Inflammatory macrophage treated with lipopolysaccharide for 4 hours (primary cell): ENCODE measurements at places on chromosomes 3 and 15.
A peak's percentile ranks its signal among the peaks of the same experiment; 100 is the strongest.

- no peak for DNase-seq
Measured at GRCh38 chr3:170524073-170524472, 61.8 kb downstream of the SLC7A14 start.

DNA sequence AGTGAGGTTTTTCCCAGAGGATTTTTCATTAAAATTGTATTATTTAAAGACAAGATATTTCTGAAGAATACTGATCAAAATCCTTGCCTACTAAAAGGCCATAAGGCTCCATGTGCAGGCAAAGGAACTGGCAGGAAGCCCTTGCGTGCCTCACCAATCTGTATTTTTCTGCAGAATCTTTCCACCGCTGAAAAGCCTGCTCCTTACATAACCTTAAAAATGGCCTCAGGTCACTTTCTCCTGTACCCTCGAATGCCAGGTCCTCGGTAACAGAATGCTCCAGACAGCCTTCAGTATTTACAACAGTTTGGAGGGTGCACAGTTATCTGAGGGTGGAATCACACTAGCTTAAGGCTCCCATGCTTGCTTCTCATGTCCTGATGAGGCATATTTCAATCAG, 3.2 kb downstream of the MORC1 start:
- no peak for DNase-seq

DNA sequence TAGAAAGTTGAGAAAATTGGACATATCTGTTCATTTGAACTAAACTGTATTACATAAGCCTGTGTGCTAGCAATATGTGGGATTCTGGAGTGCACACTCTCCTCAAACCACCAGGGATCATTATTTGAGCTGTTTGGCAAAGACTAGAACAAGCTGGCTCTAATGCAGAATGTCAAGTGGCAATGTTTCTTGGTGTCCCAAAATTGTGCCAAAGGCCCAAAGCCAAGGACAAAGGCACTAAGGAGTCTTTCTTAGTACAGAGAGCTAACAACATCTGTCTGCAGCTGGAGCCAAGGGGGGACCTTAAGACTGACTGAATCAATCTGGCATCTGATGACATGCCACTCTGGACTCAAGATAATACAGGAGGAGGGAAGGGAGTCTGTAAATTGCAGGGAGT, 76.7 kb upstream of the STRIT1 start:
- DNase-seq: no peak

- no peak for DNase-seq
Measured at GRCh38 chr15:61198722-61199121, 30.4 kb downstream of the RORA start.

GRCh38 chr3:16477056-16477455, 36.4 kb downstream of the RFTN1 start:
- DNase-seq: no peak

GRCh38 chr3:66276705-66277274, 56.0 kb downstream of the SLC25A26 start:
- peak; percentile 49 for DNase-seq

DNA sequence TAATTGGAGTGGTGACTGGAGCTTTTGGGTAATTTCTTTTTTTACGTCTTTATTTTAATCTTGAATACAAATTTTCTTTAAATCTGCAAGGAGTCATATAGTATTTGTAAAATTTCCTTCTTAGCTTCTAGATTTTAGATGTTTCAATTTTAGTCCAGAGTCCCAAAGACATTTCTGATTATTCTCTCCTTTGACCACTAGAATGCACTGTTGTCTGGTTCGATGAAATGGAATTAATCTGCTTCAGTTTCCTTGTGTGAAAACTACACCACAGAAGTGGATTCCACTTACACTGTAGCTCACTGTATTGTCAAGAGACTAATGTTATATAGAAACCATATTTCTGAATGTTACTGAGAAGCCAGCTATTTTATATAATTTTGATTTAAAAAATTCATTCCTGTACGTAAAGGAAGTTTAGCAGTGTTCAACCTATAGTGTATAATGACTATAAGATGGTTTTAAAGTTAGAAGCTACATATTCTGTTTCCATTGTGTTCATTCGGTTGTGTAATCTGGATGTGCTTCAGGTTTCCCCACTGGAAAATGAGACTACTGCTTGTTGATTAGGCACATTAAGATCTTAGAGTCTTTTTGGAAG, 6.1 kb downstream of the GRAMD1C start:
- peak; percentile 43 for DNase-seq

DNA sequence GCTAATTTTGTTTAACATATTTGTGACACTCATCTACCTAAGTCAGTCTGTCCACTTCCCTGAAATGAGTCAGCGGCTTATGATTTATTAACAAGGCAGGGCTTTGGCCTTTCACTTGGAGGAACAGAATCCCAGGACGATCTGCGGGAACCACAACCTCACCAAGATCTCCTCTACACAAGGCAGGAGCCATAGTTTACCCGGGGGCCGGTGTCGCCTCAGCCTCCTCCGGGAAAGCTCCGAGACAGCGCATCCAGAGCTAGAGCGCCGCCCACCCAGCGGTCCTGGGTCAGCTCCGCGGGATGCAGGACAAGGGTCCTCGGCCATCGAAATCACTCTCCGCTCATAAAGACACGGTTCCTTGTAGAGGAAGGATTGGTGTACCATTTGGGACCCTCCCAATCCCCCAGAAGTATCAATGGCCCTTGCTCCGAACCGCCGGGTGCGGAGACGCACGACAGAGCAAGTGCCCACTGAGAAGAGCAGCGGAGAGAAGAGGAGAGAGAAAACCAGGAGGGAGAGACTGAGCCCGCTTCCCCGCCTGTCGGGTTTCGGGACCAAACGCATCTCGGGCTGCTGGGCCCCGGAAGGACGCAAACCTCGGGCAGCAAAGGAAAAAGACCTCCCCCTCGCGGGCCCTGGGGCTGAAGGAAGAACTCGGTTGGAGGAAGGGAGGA, 13.1 kb upstream of the ALCAM start:
- DNase-seq: peak; percentile 92

- no peak for DNase-seq
Measured at GRCh38 chr3:41600616-41601015, 361.3 kb downstream of the ULK4 start.

DNA sequence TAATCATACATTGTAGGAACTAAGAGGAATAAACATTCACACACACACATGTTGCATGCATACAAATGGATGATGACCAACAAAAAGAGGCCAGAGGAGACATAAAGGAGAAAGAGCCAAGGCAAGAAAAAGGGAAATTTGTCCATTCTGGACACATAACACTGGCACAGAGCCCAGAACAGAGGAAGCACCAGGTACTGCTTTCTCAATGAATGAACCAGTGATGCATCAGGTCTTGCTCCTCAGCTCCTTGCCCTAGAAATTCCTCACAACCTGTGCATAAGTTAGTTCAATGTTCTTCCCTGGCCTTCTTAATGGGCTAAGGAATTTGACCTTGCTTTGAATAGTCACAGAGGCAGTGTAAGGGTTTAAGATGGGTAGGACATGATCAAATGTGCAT, 270.3 kb downstream of the ERC2 start:
- no peak for DNase-seq

- no peak for DNase-seq
Measured at GRCh38 chr15:55989383-55989782, 4.0 kb downstream of the NEDD4 start.

GRCh38 chr3:181756645-181757297, 45.0 kb downstream of the SOX2 start:
- no peak for DNase-seq

- DNase-seq: no peak
Measured at GRCh38 chr3:74465715-74466410, 148.6 kb downstream of the CNTN3 start.

- DNase-seq: peak; percentile 2
Measured at GRCh38 chr3:111072031-111072921, 660 bp downstream of the NECTIN3 start.

DNA sequence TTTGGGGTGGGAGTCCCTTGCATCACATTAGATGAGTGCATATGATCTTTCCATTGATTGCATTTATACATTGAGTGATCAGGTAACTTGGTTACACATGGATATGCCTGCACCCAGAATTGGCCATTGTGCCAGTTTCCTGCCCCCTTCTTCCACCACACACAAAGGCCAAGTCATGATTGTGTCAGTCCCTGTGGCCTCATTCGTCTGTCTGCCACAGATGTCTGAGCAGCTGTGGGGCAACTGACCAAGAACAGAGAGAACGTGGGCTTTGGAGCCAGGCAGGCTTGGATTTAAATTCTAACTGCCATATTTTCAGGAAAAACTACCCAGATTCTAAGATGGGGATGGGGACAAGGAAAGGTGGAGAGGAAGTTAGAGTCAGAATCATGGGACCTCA, 27.0 kb downstream of the CCNL1 start:
- peak; percentile 74 for DNase-seq

DNA sequence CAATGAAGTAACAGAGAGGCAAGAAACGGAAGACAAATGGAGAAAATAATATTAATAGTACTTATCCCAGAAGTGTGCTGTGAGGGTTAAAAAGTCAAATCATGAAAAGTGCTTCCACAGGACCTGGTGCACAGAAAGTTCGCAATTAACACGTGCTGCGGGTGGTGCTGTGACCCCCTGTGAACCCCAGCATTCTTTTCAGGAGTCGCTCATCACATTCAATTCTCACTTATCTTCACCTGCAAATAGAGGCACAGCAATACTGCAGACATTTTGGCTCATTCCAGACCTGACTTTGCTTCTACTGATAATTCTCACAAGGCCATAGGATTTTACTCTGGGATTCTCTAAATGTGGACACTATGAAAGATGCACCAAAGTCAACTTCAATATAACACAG, 584.4 kb downstream of the GRM7 start:
- no peak for DNase-seq

DNA sequence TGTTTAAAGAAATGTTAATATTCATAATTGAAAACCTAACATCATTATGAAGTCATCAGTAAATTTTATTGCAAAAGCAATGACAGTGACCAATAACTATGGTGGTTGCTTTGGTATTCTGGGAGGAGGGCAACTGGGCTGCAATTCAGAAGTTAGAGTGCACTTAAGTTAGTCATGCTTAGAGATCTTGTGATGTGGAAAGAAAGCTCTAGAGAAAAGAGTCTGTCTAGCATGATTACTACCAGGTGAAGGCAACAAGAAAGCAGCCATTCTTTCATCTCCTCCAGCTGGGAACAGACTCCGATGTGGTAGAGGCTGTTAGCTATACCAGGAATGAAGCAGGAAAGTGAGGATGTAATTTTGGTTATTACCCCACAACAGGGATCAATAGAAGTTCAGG, 625.6 kb downstream of the SI start:
- DNase-seq: no peak

DNA sequence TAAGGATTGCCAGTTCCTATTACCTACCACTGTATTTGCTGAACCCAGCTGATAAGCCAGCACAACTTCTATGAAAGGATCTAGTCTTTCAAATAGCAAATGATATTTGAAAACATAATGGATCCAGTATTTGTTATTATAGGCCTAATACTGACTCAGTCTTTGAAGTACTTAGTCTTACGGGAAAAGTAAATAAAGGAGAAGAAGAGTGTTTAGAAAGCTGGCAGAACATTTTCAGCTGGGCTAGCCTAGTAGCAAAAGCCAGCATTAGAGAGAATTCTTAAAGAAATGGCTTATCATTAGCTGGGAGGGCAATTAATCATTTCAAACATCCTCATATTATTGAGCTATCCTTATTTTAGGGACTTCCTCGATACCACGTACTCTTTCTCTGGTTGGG, 101.4 kb upstream of the GOLIM4 start:
- DNase-seq: no peak

GRCh38 chr3:78154521-78155186, 1114.8 kb downstream of the ROBO2 start:
- DNase-seq: no peak

DNA sequence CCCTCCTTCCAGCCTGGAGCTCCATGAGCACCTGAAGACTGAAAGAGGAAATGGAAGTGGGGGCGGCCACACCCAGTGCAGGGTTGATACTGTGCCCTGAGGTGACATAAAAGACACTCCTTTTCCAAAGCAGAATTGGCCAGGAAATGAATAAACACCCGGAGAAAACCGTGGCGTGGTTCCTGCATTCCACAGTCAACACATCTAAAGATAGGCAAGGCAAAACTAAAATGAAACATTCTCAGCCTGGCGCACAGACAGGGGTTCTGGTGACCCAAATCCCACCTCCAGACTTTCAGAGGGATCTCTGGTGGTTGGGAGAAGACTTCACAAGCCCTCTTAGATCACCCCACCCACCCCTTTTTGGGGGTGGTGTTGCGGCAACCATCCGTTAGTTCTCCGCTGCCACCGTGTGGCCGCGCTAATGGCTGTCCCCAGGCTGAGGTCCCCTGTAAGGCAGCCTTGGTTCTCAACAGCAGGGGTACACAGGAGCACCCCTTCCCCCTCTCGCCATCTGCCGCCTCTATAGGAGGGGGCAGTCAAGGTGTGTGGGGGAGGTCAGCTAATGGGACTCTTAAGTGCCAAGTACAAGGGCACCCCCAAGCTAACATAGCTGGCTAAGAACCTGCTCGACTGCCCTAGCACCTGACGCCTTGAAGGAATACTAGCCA, 2.5 kb upstream of the MST1R start:
- DNase-seq: peak; percentile 65

GRCh38 chr3:178996399-178996798, 75.2 kb downstream of the ZMAT3 start:
- no peak for DNase-seq

DNA sequence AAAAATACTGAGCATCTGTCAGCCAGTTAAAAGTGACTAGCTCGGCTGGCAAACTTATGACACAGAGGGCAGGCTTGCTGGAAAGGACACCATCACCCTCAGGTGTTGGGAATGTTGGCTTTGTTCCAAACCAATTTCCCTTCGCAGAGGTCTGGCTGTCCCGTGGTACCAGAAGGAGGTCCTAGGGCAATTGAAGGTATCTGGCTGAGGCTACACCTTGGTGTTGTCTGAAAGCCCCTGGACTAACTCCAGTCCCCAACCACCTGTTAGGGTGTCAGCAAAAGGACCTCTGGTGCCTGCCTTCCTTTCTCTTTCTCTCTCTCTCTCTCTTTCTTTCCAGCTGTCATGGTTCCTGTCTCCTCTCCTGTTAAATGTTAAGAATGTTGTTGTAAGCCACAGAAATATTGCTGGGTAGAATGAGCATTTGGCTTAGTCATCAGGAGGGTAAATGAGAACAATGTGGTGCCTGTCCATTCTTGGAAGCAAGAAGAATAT, 12.5 kb downstream of the PRR20G start:
- DNase-seq: no peak

GRCh38 chr15:90058308-90058707, 44.0 kb downstream of the IDH2 start:
- peak; percentile 74 for DNase-seq

- no peak for DNase-seq
Measured at GRCh38 chr3:103767635-103768034, 1332.8 kb downstream of the ZPLD1 start.

DNA sequence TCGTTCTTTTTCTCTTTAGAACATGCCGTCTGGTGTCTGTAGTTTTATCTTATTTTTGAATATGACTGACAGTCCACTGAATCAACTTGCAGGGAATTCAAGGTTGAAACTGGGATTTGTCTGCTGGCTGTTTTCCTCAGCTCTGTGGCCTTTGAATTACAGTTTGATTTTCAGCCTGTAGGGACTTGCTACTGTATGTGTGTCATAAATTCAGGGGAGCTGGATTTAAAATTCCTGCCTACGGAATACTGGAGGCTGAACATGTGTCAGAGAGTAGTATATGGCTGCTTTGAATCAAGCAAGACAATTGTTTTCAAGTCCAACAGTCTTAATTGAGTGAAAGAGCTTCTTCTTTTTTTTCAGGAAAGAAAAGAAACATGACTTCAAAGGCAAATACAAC, 33.9 kb downstream of the RARB start:
- DNase-seq: no peak
